ENCODE measurements at places on chromosomes 11 and 22.

GRCh38 chr11:128407962-128408361, 179.4 kb downstream of the ETS1 start:
- DNase-seq = no peak

DNA sequence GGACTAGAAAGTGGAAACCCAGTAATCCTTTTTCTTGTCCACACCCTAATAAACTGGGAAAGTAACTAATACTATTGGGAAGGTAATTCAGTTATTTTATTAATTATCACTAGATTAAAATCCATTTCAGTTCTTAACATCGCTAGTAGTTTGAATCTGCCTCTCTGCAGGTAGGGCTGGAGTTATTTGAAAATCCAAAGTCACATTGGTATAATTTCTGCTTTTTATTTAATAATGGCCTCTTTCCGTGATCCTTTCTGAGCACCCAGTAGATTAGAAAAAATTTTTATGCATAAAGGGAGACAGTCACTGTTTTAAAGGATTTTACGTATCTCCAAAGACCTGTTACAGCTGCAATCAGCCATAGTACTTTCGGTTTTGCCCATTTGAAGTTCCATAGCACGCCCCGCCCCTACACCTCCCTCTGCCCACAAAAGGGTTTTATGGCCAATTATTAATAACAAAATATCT, 605 bp upstream of the COPB1 start:
- peak; percentile 65 for DNase-seq

GRCh38 chr11:28922386-28922981, 814.3 kb downstream of the METTL15 start:
- no peak for DNase-seq

GRCh38 chr11:133383201-133383600, 149.1 kb downstream of the OPCML start:
- DNase-seq = no peak

GRCh38 chr11:11940551-11940950, 67.9 kb downstream of the DKK3 start:
- no peak for DNase-seq

DNA sequence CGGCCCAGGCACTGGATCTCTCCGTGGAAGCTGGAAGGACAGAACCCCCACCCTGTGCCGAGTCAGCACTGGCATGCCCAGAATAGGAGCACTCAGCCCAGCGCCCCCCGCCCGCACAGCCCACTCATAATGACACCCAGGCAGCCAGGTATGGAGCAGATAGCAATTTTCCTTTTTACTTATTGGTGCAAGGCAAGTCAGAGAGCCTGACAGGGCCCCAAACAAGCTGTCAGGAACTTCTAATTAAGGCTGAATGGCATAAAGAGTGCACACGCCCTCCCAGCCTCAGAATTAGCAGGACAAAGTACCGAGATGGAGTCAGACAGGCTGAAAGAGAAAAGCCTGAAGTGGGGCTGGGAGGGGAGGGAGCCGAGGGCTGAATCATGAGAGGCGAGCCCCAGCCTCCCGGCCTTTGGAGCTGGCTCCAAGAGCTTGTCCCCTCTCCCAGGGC, 76.9 kb downstream of the DSCAML1 start:
- peak; percentile 56 for DNase-seq

- DNase-seq = no peak
These were observed 120.8 kb upstream of the ARHGAP20 start for GRCh38 chr11:110833033-110833484.

GRCh38 chr11:29255401-29255800, 761.4 kb downstream of the KCNA4 start:
- no peak for DNase-seq

DNA sequence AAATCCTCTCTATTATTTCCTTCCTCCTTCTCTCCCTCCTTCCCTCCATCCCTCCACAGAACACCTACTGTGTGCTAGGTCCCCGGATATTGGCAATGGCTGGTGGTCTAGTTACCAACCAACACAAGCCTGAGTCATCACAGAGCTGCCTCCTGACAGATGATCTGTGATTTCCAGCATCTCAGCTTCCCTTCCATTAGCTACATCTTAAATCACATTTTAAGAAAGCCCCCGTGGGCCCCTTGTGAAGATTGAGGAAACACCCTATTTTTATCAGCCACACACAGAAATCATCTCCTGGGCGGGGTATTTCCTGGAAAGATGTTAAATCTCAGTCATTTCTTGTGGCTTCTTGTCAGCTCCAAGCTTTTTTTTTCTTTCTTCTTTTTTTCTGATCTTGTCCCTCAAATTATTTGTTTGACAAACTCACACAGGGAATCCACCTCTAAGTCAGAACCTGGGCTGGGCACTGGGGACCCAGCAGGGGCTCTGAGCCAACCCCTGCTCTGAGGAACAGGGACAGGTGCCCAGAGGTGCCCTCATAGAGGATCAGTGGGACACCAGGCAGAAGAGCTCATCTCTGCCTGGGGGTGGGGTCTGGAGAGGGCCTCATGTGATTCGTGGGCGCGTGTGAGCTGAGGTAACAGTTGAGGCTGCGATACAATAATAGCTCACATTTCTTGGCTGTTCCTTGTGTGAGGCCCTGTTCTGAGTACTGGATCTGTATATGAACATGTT, 42.4 kb downstream of the CACNA1I start:
- no peak for DNase-seq

Data from NCI-H1092 treated with DMSO at 0.1 percent for 48 hours (cell line).